ENCODE measurements at places on chromosomes 5 and 9.

DNA sequence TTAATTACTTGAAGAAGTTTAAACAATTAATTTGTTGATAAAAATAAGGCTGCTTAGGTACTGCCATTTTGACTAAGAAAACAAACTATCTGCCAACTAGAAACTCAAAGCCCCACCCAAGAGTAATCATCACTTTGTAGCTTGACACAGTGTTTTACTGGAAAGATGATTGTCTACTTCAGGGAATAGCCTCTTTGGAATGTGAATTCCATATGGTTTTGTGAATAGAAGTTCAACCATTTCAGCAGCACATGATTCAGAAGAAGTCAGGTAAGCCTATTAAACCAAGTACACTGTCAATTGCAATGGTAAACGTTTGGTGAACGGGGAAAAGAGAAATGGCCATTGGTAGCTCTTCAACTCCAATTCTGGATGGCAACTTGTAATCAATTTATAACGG, 55.2 kb downstream of the PLK2 start:
- DNase-seq = no peak
- H3K27me3 ChIP-seq = no peaks in the 10 kb centered on the region
- no peaks in the 10 kb centered on the region for H3K4me1 ChIP-seq
- no peak overlapping the region for H3K27ac ChIP-seq
- no peaks in the 10 kb centered on the region for H3K36me3 ChIP-seq

DNA sequence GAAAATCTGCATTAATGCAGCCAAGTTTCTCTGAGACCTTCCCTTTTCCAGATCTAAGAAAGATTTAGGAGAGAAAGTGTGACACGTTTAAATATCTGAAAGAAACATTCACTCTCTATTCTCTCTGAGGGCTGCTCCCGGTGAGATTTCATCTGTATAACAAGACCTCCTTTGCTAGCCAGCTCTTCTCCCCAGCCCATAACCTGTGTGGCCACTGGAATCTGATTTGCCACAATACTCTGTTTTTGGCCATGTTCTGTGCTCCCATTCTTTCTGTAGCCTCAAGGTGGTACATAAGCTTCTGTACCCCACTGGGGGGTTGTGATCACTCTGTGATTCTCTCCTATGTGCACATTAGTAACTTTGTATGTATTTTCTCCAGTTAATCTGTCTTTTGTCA, 291.0 kb upstream of the SEMA6A start:
- H3K27me3 ChIP-seq = no peaks in the 10 kb centered on the region
- H3K4me3 ChIP-seq = no peak overlapping the region
- no peaks in the 10 kb centered on the region for H3K4me1 ChIP-seq

DNA sequence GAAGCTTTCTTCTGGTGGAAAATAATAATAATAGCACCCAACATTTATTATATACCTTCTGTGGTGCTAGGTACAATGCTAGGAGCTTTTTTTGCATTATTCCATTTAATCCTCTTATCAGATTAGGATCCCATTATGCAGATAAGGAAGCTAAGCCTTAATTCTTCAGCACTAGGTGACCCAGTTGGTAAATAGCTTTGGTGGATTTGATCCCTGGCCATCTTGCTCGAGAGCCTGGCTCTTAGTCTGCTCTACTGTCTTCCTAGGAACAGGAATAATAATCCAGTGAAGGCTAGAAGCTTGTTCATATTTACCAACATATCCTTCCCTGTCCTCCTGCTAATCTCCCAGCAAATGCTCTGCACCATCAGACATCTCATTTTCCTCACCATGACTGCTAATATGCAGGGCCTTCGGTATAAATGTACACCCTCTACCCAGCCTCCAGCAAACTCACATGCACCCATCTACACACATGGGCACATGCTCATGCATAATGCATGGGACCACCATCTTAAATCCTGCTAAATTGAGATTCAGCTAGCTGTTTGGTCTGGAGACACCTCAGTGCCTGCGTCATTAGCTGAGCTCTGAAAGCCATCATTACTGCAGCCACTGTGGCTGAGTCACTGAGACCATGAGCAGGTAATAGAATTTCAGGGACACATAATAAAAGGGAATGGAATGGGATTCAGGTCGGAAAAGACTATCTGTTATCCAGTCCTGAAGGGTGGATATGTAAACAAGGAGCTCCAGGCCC, 87.5 kb downstream of the TRIM32 start:
- no peaks in the 10 kb centered on the region for H3K36me3 ChIP-seq
- H3K4me1 ChIP-seq = no peaks in the 10 kb centered on the region
- H3K27me3 ChIP-seq = no peaks in the 10 kb centered on the region
- DNase-seq = no peak

DNA sequence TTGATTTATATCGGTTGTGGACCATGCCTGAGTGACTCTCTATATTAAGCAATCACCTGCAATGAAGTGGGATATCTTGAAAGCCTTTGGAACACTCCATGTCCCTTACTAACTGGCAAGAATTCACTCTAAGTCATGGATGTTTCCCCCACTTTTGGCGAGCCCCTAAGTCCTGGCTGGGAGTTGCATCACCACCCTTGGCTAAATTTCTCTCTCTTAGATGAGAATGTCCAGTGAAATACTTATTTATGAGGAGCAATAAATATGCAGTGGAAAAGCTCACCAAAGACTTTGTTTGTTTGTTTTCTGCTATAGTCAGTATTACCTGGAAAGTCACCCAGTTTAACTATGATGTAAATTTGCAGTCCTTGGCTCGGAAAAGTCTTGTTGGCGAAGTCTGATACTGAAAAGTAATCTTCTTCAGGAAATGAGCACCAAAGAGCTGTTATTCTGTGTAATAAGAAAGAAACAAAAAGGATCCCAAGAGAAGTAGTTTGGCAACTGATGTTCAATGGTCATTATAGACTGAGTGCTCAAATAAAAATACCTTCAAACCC, 333.8 kb downstream of the DMRT2 start:
- no peak for DNase-seq
- no peaks in the 10 kb centered on the region for H3K27me3 ChIP-seq
- H3K4me1 ChIP-seq = no peaks in the 10 kb centered on the region
- H3K27ac ChIP-seq = no peak overlapping the region

- H3K4me3 ChIP-seq = no peak overlapping the region
- no peak overlapping the region for H3K27ac ChIP-seq
- no peak for DNase-seq
- no peaks in the 10 kb centered on the region for H3K4me1 ChIP-seq
These were observed 34.0 kb downstream of the TNFSF15 start for GRCh38 chr9:114771889-114772288.

DNA sequence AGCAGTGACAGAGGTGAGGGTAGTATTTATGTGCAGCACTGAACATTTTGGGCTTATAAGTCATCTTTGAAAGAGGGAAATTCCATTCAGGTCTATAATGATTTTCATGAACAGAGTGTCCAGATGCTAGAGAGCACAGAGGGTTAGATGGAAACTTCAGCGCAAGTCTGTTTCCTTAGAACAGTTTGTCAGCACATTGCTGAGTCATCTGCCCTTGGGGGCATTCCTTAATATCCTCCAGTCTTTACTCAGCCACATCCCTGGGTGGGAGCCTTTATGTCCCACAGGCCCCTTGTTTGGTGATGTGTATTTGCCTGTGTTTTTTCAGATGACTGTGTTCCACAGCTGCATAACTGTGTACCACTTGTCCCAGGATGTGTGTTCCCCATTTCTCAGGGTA, 138.5 kb upstream of the S1PR3 start:
- no peaks in the 10 kb centered on the region for H3K4me1 ChIP-seq
- DNase-seq = no peak
- no peak overlapping the region for H3K27ac ChIP-seq

GRCh38 chr5:40277161-40277906, 402.4 kb upstream of the PTGER4 start:
- no peak overlapping the region for H3K27ac ChIP-seq
- no peaks in the 10 kb centered on the region for H3K27me3 ChIP-seq
- H3K36me3 ChIP-seq = no peaks in the 10 kb centered on the region
- DNase-seq = no peak

Measured in left lung (tissue), 14 donors.